Stimulated activated effector memory CD8-positive, alpha-beta T cell treated with anti-CD3 and anti-CD28 coated beads, Interleukin-12 subunit alpha, Interleukin-12 subunit beta, amount 100 ng/mL, for 72 hours (primary cell): ENCODE measurements at places on chromosomes 7 and 10.

DNA sequence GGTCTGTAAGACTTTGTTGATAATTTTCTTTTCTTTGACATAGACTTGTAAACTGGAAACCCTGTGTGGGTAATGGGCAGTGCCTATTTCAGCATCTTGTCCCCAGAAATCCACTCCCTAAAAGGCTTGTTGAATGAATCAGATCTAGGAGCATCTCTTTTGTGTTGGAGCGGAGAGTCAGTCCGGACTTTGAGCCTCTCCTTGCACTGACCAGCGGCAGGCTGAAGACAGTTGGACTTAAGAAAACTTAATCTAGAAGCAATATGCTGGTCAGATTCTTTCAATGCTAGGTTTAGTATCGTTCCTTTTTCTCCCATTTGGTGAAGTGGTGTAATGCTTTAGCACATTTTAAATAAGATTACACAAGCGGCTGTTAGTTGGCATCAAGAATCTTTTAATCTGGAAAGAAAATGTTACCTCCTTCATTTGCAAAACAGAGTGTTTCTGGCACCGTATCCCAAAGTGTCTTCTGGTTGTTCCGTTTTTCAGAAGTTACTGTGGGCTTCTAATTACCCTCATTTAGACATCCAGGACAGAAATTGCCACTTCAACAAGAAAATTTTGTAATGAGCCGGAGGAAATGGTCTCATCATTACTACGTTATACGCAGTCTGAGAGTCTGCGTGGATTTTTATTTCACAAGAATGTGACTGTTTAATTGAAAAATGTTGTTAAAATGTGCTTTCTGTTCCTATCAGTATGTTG is 74.7 kb downstream of the CUX1 start:
- no peak for DNase-seq

GRCh38 chr7:130205084-130205947 is at the start of gene TMEM209:
Gene TMEM209, minus strand, starts transcription at chr7:130205406. Its CDS starts 31 bp downstream, at chr7:130205375.
- peak; percentile 87 for DNase-seq

DNA sequence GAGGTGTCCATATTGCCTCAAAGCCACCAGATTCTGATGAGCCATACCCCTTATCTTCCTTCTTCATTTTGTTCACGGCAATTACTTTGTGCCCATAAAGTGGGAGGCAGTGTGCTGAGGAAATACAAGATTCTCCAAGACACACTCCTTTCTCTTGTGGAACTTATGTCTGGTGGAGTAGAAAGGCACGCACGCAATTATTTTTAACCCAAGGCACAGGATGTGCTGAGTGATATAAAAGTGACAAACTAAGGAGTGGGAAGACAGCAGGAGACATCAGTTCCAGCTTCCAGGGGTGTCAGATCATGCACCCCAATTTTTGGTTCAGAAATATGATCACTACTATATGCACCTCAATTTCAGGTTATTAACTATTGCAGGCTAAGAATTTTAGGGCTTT is 94.7 kb upstream of the PDCD4 start:
- DNase-seq = no peak

- DNase-seq = peak; percentile 28
These were observed 15.4 kb downstream of the AQP1 start for GRCh38 chr7:30927040-30927439.

GRCh38 chr10:130802301-130802700 is 509.2 kb downstream of the TCERG1L start:
- no peak for DNase-seq

DNA sequence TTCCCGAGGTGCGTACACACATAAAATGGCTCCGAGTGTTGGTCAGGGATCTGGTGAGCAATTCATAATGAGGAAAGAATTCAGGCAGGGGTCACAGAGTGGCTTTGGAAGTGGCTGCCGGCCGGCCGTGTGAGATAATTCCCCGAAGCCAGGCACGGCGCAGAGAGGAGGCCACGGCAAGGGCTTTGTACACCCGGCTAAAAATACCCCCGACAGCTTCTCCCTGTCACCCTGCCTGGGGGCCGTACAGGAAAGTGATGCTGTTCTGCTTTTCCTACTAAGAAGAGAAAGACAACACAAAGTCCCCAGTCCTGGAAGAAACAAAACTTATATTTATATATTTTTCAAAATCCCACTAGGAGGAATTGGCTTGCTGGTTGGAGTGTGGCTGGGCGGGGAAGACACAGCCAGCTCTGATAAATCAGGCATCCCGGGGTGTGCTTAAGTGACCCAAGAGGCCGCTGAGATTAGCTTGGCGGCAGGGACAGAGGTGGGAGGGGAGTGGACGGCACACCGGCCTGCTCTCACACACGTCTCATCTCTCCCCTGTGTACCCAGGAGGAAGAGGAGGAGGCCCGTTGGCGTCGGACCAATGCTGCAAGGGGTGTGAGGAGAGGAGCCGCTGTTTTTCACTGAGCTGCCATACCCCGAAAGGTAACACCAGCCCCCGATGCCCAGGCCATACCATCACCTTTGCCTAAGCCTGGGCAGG is 70.5 kb downstream of the ZMIZ1 start:
- no peak for DNase-seq

GRCh38 chr10:51176976-51177695 is 102.8 kb downstream of the PRKG1 start:
- no peak for DNase-seq

DNA sequence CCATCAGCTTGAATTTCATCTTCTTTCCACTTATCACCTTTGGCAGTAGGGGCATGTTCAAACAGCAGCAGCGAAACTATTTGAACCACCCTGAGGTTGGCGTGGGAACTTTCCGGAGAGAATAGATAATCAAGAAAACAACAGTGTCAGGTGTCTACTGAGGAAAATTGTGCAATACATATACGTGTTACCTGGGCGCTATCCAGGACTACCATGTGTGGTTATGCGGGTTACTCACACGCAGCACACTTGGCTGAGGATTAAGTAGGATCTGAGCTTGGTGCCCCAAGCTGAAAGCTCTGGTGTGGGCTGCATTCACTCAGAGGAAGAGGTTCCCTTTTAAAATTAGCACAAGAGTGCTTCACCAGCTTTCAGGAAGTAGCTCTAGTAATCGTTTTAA is 8.8 kb upstream of the ABI1 start:
- DNase-seq = no peak
